ENCODE measurements at places on chromosomes 1 and 21.

DNA sequence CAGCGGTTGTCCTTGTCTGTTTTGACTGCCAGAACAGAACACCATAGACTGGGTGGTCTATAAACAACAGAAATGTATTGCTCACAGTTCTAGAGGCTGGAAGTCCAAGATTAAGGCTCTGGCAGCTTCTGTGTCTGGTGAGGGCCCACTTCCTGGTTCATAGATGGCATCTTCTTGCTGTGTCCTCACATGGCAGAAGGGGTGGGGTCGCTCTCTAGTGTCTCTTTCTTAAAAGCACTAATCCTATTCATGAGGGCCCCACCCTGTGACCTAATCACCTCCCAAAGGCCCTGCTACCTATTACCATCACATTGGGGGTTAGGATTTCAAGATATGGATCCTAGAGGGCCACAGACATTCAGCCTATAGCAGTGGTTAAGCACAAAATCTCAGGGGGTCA lies 304.4 kb downstream of the NFIA start:
- no peak for DNase-seq

GRCh38 chr1:121413821-121414220 lies 229.0 kb downstream of the SRGAP2C start:
- no peak for DNase-seq

GRCh38 chr1:15989776-15990175 lies 13.9 kb upstream of the ZBTB17 start:
- DNase-seq = no peak

DNA sequence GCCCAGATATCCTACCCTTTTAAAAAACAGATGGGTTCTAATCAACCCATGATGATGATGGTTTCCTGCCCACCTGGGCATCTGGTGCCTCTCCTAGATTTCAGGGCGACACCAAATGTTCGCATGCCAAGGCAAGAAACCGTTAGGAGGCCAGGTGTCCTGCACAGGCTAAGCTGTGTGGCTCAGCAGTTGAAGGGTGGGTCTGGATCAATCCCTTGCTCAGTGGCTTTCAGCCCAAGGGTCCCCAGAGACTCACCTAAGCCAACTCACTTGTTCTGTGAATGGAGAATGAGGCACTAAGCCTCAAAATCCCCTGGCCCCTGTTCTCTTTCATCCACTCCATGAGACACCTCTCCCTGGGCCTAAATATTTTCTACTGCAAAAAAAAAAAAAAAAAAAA lies 169.1 kb upstream of the EDN2 start:
- DNase-seq = no peak

GRCh38 chr1:212594640-212595039 lies 13.9 kb upstream of the ATF3 start:
- DNase-seq = no peak

GRCh38 chr1:203556047-203556851 lies 62.3 kb downstream of the OPTC start:
- peak; percentile 44 for DNase-seq

GRCh38 chr1:184039126-184039525 lies 1.6 kb upstream of the COLGALT2 start:
- DNase-seq = no peak

DNA sequence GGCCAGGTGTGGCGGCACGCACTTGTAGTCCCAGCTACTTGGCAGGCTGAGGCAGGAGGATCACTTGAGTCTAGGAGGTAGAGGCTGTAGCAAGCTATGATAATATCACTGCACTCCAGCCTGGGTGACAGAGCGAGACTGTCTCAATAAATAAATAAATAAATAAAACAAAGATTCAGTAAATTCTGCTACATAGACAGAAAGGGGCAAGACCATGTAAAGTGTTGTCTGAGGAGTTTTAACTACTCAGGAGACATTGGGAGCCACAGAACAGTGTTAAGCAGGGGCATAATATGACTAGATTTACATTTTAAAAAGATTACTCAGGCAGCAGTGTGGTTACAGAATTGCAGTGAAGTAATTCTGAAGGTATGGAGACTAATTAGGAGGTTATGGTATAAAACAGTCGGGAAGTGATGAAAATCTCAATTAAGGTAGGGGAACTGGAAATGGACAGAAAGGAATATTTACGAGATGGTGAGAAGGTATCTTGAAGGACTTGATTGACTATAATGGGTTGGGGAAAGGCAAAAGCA lies 94.7 kb downstream of the ATP1B1 start:
- DNase-seq = no peak

DNA sequence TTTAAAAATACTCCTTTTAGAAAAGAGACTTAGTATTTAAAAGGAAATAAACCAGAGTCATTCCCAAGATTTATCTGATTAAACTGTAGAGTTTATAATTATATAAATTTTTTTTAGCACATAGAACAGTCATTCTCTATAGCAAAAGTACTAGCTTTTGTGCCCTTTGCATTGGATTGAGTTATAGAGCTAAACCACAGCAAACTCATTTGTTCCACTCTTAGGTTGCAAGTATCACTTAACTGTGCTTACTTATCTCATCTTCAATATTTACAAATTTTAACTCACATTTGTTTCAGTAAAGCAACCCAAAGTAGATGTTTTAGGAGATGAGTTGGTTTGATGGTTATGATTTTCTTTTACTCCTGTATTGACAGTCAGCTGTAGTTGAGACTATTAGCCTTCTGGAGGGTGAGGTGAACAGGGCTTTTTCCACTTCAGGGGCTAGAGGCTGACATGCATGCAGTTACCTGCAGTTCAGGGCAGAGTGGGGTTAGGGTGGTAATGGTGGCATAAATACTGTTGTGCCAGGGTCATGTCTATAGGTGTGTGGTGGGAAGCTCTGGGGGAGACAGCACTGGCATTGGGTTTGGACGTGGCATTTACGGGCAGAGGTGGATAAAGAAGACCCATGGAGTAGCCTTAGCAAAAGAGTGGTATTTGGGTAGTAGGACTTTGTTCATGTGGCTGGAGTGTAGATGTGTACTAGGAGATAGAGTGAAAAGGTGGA lies 42.1 kb downstream of the DYRK1A start:
- no peak for DNase-seq

DNA sequence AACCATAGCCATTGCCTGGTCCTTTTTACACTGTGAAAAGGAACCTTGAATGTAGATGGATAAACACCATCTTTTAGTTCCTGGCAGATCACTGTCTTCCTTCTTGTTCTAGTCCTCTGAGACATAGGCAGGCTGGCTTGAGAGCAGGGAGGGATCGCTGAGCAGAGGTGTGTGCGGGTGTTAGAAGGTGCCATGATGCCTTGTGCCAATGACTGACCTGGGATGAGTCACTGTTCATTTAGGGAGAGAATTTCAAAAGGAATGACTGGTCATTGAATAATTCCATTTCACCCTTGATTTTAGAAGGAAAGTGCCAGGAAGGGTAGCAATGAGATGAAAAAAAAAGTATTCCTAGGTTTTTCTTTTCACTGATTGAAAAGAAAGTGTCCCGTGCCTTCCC lies 383.9 kb downstream of the KIF26B start:
- DNase-seq = no peak

- DNase-seq = no peak
Observed at GRCh38 chr1:114208714-114209113, 55.0 kb upstream of the SYT6 start.

DNA sequence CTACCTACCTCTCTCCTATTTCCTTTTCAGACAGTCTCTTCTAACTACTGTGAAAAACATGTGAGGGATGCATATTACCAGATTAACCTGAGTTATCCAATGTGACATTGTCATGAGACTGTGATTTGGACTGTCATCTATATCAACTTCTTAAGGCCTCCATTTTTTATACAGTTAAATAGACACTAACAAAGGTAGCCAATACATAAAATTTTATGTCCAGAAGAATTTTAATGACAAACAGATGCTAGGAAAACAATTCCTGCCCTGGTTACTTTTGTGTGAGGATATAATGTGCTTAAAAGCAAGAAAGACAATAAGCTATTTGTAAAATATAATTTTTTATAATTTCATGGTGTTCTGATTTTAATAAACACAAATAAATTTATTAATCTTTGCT lies 136.2 kb downstream of the DPYD start:
- no peak for DNase-seq

DNA sequence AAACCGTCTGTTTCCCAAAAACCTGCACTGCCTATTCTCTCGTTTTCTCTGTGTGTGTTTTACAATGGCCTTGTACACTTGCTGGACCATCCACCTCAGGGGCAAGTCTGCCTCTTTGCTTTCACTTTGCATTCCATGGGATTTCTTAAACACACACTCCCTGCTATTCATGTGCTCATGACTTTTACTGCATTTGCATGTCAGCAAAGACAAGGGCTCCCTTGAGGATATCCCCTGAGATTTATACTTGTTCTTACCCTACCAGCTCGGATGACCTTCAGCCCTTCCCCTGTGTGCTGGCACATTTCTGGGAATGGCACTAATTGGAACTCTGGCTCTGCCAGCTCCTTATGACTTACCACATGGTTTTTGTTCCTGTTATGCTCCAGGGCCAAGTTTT lies 386.9 kb downstream of the AMY1C start:
- DNase-seq = no peak

GRCh38 chr1:17419626-17420328 lies 19.7 kb downstream of the RCC2 start:
- DNase-seq = peak; percentile 16

DNA sequence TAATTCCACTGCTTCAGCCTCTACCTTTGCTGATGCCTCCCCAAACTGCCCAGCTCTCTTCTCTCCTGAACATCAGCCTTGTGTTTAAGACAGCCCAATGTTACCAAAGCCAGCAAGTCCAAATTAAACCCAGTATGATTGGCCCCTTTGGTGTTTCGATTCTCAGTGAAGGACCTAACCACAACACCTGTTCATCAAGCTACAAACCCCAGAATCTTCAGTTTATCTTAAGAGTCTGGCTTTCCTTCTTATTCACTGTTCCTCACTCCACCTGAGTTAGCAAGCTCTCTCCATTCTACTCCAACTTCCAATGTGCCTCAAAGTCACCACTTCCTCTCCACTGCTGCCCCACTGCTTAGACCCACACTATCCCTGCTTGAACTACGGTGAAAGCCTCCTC lies 25.5 kb upstream of the ITPKB start:
- no peak for DNase-seq

DNA sequence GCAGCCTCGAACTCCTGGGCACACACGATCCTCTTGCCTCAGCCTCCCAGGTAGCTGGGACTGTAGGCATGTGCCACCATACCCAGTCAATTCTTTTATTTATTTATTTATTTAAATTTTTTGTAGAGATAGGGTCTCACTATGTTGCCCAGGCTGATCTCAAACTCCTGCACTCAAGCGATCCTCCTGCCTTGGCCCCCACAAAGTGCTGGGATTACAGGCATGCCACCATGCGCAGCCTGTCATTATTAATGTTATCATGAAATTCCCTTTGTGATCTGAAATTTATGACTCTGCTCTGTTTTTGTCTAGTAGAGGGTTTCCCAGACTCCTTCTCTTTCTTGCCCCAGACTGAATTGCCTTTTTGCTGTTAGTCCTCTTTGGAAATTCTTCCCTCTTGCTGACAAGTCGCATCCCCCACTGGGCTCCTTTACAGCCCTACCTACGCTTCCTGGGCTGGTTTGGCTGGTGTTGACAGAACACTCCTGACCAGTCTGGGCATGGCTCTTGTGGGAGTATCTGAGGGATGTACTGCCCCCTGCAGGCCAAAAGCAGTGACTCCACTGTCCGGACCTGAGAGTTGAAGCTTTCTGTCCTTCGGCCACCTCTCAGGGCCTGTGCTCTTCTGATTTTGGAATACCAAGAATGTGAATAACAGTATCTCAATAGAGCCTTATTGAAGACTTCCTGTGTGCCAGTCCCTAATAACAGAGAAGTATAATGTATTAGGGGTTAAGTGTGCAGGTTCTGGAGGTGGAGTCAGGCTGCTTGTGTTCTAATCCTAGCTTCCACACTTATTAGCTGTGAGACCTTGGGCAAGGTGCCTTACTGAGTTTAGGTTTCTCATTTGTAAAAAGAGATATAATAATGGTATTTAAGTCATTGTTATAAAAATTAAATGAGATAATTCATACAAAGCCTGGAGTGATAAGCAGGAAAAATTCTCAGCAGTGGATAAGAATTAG lies 28.2 kb downstream of the TCEANC2 start:
- peak; percentile 70 for DNase-seq

DNA sequence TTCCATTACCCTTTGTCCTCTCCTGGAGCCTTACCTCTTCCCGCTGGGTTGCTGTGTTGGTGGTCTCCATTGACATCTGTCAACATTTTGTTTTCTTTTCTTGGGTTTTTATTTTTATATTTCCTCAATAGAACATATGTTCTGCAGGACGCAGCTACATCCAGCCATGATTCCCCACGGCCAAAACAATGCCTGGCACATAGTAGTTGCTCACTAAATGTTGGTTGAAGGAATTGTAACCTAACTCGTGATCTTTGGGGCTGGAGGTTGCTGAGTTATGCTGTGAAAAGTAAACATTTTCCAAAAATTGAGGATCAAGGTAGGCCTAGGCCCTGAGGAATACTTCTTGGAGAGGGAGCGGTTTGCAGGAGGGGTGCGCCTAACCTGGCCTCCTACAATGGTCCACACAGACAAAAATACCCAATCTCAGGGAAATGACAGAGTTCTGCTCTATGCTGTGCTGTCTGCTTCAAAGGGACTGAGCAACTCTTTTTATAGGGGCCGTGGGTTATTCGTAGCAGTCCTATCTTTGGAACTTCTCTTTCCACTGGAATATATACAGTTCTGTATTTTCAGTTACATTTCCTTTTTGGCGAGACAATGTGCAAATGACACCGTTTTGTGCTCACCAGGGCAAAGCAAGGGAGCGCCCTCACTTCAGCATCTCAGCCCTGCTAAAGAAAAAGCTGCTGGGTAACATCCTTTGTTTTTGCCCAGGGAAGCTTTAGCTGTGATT lies 1.4 kb downstream of the PDPN start:
- DNase-seq = no peak

- DNase-seq = no peak
Observed at GRCh38 chr1:111275780-111276433, 14.7 kb upstream of the CHIA start.

- DNase-seq = no peak
Observed at GRCh38 chr1:236173174-236173767, 30.9 kb downstream of the GPR137B start.

DNA sequence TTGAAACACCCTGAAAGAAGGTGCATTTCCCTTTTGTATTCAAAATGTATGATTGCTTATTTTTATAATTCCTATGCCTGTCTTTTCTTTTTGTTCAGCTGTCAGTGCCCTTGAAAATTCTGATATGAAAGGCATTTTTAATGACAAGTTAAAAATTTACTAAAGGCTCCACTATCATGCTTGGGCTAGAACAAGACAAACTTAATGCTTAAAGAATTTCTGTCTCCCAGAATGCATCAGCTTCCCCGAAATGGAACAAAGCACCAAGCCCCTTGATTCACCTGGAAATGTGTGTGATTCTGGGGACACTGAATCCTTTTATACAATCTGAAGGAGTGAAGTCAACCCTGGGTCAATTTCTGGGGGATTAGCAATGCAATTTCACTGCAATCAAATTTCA lies 457.5 kb downstream of the LMO4 start:
- DNase-seq = no peak

DNA sequence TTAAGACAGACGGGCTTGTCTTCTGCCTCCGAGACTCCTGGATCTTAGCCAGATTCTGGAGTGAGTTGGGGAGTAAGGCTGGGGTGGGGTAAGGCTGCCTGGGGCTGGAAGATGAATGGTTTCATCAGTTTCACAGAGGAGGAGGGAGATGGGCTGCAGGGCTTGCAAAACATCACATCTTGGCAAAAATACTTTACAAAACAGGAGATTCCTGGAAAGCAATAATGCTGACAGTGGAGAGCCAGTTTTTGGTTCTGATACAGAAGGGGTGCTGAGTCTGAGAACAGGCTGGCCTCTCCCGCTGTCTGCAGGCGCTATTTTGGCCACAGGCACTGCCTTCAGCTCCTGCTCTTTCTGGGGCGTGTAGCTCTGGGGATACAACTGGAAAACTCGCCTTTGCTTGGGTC lies 83.4 kb upstream of the KCNE2 start:
- no peak for DNase-seq

GRCh38 chr1:53294567-53294966 lies 33.3 kb downstream of the LRP8 start:
- no peak for DNase-seq
